HFFc6 (cell line): ENCODE measurements at places on chromosomes 4 and X. TPM values are rescaled to one million over a fixed set of nuclear protein-coding genes. Genes with fewer than 3 reads are reported as not detected.
A peak's percentile ranks its signal among the peaks of the same experiment; 100 is the strongest.

- no peak for DNase-seq
Observed at GRCh38 chr4:90234916-90235547, 107.8 kb downstream of the CCSER1 start.

DNA sequence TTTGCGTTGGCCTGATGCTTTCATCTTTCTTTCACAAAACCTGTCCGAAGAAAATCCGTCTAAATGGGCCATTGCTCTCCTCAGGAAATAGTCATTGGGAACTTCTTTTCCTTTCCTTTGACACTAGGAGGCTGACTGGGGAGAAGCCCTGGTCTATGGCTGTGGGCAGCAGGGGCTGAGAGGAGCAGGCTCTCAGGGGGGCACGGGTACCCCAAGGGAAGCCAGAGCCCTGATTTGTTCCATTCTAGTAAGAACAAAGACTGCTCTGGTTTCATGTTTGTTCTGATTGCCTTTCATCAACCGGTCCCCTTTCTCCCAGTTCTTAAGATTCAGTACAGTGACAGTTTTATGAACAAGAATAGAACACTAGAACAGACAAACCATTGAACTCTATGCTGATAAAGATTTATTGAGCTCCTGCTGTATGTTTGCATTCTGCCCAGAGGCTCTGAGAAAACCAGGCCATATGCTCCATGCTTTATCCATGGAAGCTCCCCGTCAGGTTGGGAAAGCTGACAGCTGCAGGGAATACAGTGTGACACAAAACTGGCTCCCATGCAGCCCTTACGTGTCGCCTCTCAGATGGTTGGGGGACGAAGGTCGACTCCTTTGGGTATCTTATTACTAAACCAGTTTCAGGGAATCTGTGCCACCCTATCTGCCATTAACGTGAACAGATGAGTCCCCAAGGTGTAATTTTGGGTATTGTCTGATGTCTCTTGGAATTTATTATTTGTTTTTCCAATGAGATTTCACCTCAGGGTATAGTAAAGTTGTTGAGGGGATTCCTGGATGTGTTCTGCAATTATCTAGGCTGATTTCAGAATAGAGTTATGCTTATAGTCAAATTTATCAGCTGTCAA lies 72.4 kb upstream of the MSANTD1 start:
- no peak for DNase-seq

DNA sequence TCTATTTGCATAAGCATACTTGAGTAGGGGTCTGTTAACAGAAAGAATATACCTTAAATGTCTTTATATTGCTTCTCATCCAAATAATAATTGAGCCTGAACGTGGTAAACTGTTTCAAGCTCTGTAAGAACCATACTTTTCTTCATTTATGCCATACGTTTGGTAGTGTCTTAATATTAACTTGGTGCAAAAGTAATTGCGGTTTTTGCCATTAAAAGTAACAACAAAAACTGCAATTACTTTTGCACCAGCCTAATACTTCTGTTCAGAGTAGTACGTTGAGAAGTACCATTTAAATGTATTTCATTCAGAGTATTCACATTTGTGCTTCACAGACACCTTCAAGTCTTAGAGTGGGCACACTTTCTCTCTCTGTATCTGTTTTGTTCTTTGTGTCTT lies 60.5 kb downstream of the DDIT4L start:
- DNase-seq: no peak

- no peak for DNase-seq
Observed at GRCh38 chr4:145490361-145490760, 8.7 kb downstream of the SMAD1 start.

- no peak for DNase-seq
Observed at GRCh38 chrX:28988246-28988645, 401.0 kb downstream of the IL1RAPL1 start.

GRCh38 chrX:121579016-121579760 lies 531.8 kb downstream of the GLUD2 start:
- DNase-seq: no peak

GRCh38 chr4:1718095-1718850 lies 2.9 kb downstream of the TMEM129 start:
- DNase-seq: no peak

- no peak for DNase-seq
Observed at GRCh38 chr4:182896421-182896820, 20.8 kb downstream of the DCTD start.

DNA sequence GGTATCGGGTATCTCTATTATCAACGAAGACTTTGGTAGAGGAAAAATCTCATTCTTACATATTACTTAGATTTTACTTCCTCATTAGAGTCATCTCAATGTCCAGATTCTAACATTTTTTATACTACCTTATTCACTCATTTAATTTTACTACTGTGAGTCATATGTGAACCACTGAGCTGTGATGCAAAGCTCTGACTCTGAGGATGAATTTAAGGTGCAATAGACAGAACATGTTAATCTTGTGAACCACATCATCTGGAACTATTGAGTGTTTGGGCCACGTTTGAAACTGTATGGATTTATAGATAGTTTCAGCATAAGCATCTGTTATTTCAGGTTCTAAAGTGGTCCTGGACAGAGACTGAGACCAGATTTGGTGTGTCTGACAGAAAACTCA lies 78.4 kb downstream of the PWWP3B start:
- no peak for DNase-seq

GRCh38 chr4:3699678-3700077 lies 66.5 kb upstream of the ADRA2C start:
- DNase-seq: no peak

- DNase-seq: no peak
Observed at GRCh38 chr4:181950372-181951127, 292.7 kb upstream of the TENM3 start.

- no peak for DNase-seq
Observed at GRCh38 chr4:138174981-138175794, 67.0 kb downstream of the SLC7A11 start.

DNA sequence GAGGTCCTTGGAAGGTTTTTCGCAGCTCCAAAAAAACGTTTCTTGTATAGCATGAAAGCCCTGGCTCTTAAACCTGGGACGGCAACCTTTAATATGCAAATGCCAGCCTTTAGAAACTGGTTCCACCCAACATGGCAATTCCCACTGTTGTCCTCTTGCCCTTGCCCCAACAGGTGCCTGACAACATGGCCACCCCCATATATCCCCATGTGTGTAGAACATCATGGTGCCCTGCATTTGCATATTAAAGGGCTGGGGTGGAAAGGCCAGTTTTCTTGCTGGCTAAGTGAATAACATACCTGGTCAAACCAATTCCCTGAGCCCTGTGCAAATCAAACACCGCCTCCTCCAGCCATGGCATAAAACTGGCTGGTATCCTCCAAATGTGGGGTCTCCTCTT lies 26.0 kb upstream of the GLRA3 start:
- no peak for DNase-seq

- no peak for DNase-seq
Observed at GRCh38 chr4:24033626-24034025, 143.8 kb upstream of the PPARGC1A start.

- DNase-seq: peak; percentile 47
Observed at GRCh38 chrX:38052096-38052495, 45.7 kb downstream of the SYTL5 start.

- peak; percentile 30 for DNase-seq
Observed at GRCh38 chr4:102608190-102608589, 107.0 kb downstream of the NFKB1 start.

DNA sequence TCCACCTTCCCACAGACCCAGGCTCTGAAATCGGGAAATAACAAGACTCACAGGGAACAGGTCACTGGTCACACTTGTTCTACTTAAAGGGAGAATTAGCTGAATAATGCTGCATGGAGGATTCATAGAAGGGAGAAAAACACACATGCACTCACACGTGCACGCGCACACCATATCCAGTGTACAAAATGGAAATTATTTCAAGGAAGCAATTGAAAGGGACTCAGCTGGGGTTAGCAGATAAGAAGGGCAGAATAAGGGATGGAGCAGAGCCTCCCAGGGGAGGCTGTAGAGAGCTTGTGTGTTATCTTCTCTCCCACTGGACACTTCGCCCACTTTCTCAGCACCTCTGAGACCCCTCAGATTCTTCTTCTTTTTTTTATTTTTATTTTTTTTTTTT lies 10.3 kb downstream of the GABRQ start:
- DNase-seq: no peak

DNA sequence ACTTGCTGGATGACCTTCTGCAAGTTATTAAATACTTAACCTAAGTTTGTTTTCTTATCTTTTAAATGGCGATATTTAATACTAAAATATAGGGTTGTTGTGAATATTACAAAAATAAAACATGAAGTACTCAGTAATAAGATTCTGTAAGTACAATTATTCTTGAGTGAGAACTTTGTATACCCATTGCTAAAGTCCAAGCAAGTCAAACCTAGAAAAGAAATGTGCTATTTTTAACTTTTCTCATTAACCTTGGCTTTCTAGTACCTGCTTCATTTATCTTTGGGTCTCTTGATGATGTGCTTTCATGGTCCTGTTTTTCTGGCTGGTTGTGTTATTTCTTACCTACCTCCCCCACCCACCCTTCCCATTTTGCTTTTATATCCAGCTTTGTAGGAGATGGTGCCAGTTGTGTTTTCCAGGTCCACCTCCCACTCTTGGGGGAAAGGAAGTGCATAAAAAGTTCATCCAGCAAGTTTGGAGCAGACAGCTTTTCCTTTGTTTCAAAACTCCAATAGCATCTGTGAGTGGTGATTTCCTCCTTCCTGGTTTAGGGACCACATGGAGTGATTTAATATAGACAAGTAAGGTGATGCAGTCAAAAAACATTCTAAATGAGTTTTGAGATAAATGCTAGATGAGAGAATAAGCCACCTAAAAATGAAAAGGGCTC lies 7.5 kb upstream of the CXCL8 start:
- no peak for DNase-seq

GRCh38 chr4:83180431-83180968 lies 66.0 kb upstream of the PLAC8 start:
- DNase-seq: no peak

DNA sequence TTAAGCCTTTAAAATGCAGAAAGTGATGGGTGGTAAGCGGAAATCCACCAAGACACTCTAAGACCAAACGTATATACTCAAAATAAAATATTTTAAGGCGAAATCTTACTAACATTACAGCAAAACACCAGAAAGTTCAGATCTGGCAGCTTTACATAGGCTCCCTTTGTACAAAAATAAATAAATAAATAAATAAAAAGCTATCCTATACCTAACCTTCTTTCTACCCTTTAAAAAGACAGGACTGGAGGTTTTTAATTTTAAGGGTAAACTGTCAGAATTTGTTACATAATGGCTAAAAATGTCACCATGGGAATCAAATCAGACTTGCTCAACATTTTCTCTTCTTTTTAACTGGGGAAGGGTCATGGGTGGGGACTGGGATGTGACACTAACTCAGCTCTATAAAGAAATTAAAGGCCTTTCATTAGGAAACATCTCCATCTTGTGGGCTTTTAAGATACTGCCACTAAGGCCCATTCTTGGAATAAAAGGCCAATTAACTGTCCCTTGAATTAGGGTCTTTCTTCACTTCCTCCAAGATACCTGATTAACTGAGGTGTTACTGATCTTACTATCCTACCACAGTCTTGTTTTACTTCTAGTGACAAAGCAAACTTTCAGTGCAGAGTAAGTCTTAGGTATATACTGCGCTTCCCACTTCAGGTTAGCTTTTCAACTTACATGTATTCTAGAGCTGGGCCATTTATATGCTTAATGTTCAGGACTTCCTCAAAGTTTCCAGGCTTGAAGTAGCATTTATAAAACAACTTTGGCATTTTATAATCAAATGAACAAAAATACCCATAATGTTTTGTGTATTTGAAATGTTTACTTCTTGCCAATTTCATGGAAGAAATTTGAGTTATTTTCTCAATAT lies 13.3 kb downstream of the HNRNPD start:
- DNase-seq: peak; percentile 28

GRCh38 chr4:165810726-165811125 lies 62.3 kb upstream of the TLL1 start:
- DNase-seq: no peak

GRCh38 chrX:68868902-68869800 lies 40.3 kb downstream of the EFNB1 start:
- no peak for DNase-seq

DNA sequence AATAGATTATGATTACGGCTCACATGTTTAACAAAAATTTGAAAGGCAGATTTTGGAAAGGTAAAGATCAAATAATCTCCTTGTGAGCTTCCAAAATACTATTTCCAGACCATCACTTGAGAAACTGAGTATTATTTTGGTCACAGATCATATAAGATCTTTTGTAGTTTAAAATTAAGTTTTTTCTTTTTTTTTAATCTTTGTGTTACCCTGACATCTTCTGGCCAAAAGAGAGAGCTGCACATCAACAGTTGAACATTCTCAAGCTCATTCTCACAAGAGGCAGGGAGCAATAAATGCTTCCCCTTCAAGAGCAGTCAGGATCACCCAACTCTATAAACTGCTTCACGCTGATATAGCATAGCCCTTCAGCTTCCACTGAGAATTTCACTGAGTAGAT lies 15.9 kb downstream of the TMEM192 start:
- peak; percentile 21 for DNase-seq

- DNase-seq: no peak
Observed at GRCh38 chr4:82501154-82501442, 60.7 kb downstream of the TMEM150C start.

DNA sequence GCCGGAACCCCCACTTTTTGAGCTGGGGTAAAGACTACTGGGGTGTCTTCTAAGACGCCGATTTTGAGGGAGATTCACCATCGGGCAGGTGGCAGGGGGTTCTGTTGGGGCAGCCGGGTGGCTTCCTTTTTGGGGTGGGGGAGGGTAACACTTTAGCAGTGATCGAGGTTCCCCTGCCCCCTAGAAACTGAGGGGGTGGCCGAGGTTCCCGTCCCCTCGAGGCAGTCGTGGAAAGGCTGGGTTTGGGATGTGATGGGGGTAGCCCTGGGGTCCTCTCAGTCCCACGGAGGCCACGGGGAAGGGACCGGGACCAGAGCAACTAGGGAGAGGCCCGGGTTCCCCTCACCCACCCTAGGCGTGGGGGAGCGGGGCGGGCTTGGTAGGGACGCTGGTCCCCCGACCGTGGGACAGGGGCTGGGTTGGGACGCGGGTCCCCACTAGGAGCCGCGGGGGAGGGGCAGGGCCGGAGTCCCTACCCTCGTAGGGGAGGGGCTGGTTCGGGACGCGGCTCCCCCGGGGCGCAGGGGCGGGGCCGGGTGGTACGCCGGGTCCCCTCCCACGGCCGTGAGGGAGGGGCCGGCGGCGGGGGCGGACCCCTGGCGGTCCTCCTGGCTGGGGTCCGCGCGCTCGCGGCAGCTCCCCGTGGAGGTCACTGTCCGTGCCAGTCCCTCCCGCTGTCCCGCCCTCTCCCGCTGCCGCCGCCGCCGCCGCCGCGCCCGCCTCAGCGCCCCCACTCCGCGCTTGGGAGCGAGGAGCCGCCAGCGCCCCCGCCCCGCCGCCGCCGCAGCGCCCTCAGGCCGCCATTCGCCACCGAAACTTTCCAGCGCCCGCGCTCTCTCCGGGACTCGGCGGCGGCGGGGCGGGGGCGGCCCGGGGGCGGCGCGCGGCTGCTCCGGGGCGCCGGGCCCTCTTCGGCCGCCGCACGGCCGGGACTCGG lies at the start of gene TBL1X:
Gene TBL1X, plus strand, starts transcription at position 624 of the 937 bp plus-strand sequence. CDS start 188,529 bp downstream, outside the sequence.
- DNase-seq: peak; percentile 8

The GAB1 gene
- 6.3 to 7.4 TPM (median 7.0 TPM) in 3 replicates for total RNA-seq

The HSD17B13 gene
- not detected in 3 replicates for total RNA-seq

The SMR3B gene
- total RNA-seq: not detected in 3 replicates

The REST gene
- 50.6 to 53.0 TPM (median 51.5 TPM) in 3 replicates for total RNA-seq

The HS3ST1 gene
- total RNA-seq: not detected in 3 replicates

The SRPX gene
- total RNA-seq: 13.5 to 47.2 TPM (median 14.3 TPM) in 3 replicates

The HS6ST2 gene
- not detected in 3 replicates for total RNA-seq

The SERPINA7 gene
- not detected in 3 replicates for total RNA-seq

The PARM1 gene
- 0.13 and 0.20 TPM in 2 replicates for total RNA-seq

The GASK1B gene
- 1.7 to 7.7 TPM (median 3.3 TPM) in 3 replicates for total RNA-seq

The CTAG1B gene
- not detected in 3 replicates for total RNA-seq

The GPC4 gene
- not detected in 3 replicates for total RNA-seq

The SERTM2 gene
- not detected in 3 replicates for total RNA-seq

The ARFIP1 gene
- total RNA-seq: 36.2 and 36.9 TPM in 2 replicates

The AKAP14 gene
- not detected in 3 replicates for total RNA-seq
